Stimulated activated CD4-positive, alpha-beta T cell treated with anti-CD3 and anti-CD28 coated beads, Interleukin-12 subunit alpha, Interleukin-12 subunit beta, amount 100 ng/mL, for 24 hours (primary cell): ENCODE measurements at places on chromosomes 2 and 18.

DNA sequence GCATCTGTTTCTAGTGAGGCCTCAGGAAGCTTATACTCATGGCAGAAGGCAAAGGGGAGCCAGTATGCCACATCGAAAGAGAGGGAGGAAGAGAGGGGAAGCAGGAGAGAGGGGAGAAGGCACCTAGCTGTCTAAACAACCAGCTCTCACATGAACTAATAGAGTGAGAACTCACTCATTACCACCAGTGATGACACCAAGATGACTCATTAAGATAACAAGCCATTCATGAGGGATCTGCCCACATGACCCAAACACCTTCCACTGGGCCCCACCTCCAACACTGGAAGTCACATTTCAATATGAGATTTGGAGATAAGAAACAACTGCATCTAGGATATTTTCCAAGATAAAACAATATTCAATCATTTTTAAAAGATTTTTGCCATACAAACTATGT, 753.9 kb upstream of the ZEB2 start:
- no peak for DNase-seq

GRCh38 chr2:144466637-144467036, 53.3 kb downstream of the ZEB2 start:
- DNase-seq: no peak

- DNase-seq: no peak
Observed at GRCh38 chr2:61436092-61436491, 34.8 kb downstream of the USP34 start.

DNA sequence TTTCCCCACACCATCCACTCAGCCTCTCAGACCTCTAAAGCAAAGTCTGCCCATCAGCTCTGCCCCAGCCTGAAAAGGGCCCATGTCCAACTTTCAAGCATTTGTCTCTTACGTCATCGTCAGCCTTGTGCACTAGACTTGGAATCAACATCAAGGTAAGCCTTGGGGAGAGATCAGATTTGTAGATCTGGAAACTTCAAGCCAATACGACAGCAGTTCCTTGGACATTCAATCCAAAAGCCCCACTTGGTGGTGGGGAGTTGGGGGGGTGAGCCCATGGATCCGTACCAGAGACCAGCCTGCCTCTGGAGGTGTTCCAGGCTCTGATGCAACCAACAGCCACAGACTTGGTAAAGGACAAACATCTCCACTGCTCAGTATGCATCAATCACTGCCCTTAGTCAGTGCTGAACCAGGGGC, 206.8 kb upstream of the MEIS1 start:
- no peak for DNase-seq

- peak; percentile 30 for DNase-seq
Observed at GRCh38 chr18:24019641-24020331, 5.2 kb downstream of the TTC39C start.

GRCh38 chr18:63070767-63071502, 248.6 kb downstream of the BCL2 start:
- no peak for DNase-seq

GRCh38 chr18:50700245-50701165, 119.3 kb downstream of the MRO start:
- no peak for DNase-seq

DNA sequence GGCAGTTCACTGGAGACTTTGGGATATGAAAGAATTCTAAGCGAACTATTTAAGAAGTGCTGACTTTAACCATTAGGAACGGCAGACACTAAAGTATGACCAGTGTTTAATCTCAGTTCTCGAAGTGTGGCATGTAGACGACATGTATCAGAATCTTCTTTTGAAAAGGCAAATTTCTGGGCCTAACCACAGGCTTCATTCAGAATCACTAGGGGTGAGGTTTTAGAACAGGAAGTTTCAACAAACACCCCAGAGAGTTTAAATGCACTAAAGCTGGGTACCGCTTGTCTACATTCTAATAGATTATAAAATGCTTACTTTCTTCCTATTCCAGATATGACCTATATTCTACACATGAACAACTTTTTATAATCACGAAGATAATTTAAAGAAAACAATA, 180.3 kb downstream of the ANKRD44 start:
- DNase-seq: no peak

DNA sequence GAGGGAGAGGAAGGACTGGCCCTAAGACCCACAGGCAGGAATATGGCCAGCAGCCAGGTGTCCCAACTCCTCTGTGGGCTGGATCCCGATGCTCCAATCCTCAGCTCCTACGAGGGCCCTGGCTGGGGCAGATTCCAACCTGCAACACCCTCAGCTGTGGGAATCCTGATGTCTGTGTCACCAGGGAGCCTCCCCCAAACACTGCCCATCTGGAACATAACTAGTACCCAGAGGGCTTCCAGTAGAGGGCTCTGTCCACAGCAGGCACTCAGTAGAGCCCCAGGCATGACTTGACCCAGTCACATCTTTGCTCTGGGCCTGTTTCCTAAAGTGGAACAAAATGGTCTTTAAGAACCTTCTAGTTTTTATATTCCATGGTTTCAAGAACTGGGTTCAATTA, 20.6 kb upstream of the LOXHD1 start:
- DNase-seq: no peak

- no peak for DNase-seq
Observed at GRCh38 chr2:66531155-66531554, 96.2 kb downstream of the MEIS1 start.

- no peak for DNase-seq
Observed at GRCh38 chr2:157880927-157881326, 4.8 kb upstream of the ACVR1 start.
